ENCODE measurements at places on chromosomes 11 and 22.
A peak's percentile ranks its signal among the peaks of the same experiment; 100 is the strongest.

DNA sequence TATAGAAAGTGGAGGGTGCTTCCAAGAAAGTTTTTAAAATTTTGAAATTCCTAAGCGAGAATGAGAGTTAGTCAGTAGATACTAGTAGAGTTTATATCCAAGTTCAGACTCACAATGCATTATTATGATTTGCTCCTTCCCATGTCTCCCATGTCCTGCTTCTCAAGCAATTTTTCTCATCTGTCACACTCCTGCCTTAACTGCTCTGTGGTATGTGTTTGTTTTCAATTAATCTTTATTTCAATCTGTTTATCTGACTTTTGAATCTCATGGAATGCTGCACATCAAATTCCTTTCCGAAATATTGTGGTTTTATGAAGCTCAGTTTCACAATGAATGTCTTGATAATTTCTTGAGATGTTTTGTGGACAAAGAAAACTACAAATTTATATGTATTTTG lies 18.1 kb downstream of the THY1 start:
- no peak for DNase-seq

GRCh38 chr11:47998733-47999359 lies 18.5 kb downstream of the PTPRJ start:
- no peak for DNase-seq

GRCh38 chr22:28674121-28674563 lies 5.5 kb downstream of the TTC28 start:
- no peak for DNase-seq

GRCh38 chr11:117668321-117668751 lies 128.7 kb downstream of the DSCAML1 start:
- DNase-seq, result no peak

DNA sequence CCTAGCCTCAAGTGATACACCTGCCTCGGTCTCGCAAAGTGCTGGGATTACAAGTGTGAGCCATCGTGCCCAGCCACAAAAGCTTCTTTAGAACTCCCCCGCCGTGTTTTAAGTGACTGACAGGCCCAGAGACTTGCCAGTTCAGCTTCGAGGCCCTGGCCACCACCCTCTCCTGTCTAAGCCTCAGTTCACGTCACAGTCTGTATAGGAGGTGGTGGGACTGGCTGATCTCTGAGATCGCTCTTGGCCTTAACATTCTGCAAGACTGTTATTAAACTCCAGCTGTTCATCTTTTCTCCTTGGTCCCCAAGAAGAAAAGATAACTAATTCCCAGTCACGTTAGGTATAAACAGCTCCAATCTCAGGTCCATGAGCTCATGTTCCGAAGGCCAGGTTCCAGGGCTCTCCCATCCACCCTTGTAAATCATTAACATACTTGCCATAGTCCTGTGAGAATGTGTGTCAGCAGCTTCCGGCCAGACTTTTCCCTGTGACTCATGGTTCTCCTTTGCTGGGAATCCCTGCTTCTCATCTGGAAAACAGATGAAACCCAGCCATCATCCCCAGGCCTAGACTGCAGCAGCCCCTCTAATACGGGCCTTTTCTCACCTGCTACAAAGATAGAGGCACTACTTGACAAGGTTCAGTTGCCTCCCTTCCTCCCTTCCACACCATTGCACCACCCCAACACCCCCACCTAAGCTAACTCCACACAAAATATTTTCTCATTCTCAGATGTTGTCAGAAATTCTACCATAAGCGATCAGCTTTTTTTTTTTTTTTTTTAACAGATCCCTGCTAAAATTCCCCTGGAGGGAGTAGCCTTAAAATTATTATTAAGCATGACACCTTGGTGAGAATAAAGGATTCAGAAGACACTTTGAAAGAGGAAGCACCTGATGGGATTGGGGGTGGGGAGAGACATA lies 5.6 kb upstream of the KIAA0930 start:
- no peak for DNase-seq

- DNase-seq, result no peak
Observed at GRCh38 chr11:82738091-82738490, 4.4 kb upstream of the FAM181B start.

DNA sequence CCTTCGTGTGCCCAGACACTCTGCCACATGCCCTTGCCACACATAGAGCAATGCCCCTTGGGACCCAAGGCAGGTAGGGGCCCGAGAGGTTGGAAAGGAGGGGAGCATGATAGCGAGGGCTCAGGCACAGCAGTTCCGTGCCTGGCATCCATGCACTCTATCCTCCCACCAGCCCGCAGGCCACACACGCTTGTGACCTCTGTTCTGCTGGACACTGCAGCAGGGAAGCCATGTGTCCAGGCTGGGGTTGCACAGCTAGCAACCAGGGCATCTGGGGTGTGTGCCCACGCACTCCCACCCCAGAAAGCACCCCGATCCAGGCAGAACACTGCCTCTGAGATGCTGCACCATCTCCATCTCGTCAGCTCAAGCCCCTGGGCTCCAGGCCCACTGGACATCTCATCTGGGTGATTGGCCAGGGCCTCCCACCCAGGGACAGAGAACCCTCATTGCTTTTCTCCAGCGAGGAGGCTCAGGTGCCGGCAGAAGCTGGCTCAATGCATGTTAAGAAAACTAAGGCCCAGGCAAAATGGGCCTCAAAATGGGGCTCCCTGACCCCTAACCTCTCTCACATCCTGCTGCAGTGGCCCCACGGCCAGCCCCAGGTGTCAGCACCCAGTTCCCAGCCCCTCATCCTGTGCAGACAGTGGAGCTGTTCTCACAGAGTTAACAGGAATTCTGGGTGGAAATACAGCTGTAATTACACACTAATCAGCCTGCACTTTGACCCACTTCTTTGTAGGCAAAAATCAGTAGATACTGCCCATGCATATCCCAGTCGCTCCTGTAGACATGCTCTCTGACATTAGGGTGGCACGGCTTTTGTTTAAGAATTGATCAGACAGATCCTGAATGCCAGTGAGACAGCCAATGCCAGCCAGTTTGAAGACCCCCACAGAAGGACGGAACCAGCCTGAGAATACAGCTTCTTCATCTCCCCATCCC lies 173.9 kb upstream of the B3GAT1 start:
- no peak for DNase-seq

DNA sequence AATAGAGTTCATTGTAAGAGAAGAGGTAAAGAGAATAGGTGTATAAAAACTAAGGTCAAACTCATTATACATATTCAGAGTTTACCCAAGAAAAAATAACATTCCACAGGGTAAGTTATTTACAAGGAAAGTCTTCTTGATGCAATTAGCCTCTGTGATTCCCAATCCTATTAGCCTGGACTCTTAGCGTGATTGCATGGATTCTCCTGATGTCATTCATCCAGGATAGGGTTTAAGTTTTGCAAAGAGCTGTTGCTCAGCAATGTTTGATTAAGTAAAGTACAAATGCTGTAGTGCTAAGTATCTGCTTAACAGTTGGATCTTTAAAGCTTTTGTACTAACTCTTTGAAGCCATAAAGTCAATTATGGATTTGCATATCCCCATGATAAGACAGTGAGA lies 767.8 kb upstream of the LUZP2 start:
- no peak for DNase-seq

- no peak for DNase-seq
Observed at GRCh38 chr11:47299078-47299477, 29.1 kb downstream of the MADD start.

DNA sequence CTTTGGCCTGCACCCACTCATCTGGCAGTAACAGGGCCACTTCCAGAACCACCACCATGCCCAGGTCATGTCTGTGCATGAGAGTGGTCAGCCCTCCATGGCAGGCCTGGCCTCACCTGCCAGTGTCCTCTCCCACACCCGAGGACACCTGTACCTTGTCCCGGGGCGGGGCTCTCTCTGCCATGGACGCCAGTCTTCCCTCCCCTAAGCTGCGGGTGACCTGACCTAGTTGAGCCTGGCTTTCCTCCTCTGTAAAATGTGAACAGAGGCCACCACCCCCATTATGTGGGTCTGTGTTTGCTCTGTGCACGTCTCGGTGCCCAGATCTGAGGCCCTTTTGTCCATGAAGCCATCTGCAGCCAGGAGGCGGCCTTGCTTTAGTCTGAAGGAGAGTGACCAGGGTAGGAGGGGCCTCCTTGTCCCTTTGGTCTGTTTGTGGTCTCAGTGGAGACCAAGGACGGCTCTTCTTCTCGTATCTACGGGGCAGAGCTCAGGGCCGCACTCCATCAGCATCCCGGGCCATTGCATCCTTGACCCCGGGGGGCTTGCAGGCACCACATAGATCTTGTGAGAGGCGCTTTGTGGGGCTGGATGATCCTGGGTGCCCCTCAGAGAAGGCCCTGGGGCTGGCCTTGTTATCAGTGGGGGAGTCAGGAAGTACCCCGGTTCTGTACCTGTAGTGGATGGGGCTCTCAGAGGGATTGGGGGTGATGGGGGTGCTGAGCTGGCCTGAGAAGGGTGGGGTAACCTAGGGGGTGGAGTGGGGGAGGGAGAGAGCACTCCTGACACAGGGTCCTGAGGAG lies 121.6 kb downstream of the KCNQ1 start:
- peak; percentile 9 for DNase-seq

DNA sequence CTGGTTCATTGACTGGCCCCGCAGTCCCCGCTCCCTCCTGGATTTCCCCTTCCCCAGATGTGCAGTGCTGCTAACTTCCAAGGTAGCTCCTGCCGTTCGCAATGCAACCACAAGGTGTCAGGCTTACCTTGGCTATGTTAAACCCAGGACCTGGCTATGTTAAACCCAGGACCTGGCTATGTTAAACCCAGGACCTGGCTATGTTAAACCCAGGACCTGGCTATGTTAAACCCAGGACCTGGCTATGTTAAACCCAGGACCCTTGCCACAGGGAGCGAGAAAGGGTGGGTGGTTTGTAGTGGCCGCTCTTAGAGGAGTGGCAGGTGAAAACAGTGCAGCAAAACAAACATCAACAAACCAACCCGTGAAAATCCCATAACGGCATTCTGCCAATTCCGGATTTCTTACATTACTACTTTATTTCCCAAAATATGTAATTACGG lies 2.9 kb upstream of the ADAMTS8 start:
- DNase-seq, result peak; percentile 73

- no peak for DNase-seq
Observed at GRCh38 chr11:47438721-47439120, 10.2 kb downstream of the RAPSN start.

GRCh38 chr11:123057661-123058305 lies 4.2 kb downstream of the HSPA8 start:
- no peak for DNase-seq

DNA sequence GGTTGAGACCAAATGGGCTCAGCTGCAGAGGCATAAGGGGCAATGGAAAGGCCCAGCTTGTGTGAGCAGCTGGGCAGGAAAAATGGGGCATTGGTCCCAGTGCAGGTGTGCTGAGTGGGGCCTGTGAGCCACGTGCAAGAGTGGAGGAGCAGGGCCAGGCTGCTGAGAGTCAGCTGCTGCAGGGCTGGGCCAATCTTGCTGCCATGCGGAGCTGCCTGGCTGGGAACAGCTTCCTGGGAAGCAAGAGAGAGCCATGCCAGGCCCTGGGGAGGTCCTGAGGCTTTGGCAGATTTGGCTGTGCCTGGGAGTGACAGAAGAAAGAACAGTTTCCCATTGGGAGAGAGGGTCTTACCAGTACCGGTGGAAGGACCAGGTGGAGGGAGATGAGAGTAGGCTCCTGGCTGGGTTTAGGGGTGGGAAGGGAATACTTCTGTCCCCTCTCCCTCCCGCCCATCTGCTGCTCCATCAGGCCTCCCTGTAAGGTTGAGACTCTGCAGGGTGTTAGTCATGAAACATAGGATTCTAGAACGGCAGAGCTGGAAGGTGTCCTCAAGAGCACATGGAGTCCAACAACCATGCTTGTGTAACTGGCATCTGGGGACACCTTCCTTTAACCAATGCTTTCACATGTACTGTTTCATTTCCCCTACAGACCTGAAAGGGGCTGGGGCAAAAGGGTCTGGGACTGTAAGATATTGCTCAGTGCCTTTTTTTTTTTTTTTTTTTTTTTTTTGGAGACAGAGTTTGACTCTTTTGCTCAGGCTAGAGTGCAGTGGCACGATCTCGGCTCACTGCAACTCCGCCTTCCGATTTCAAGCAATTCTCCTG lies 10.4 kb downstream of the SEPTIN3 start:
- DNase-seq, result no peak

DNA sequence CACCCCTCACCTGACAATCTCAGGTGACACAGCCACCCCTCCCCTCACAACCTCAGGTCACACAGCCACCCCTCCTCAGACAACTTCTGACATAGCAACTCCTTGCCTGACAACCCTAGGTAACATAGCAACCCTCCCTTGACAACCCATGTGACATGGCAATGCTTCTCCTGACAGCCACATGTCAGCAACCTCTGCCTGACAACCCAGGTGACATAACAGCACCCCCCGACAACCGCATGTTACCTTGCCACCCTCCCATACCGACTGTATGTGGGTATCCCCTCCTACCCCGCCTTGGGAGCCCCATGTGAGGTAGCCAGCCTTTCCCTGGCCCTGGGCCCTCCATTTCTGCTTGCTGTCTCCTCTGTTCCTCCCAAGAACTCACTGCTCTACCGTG lies 77.7 kb upstream of the B3GAT1 start:
- DNase-seq, result no peak

- no peak for DNase-seq
Observed at GRCh38 chr22:31241200-31241599, 29.1 kb downstream of the LIMK2 start.

DNA sequence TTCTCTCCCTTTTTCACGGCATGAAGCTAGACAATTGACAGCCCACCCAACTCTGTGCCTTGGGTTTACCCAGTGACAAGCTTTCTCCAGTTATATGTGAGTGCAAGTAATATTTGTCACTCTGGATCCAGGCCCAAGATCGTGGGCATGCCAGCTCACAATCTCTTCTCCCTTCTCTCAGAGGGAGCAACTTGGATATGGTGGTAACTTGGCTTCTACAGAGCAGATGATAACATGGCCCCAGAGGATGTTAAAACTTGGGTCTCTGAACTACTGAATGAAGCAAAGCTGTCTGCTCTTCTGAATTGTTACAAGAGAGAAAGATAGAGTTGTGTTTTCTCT lies 20.8 kb downstream of the C11orf96 start:
- no peak for DNase-seq

- DNase-seq, result no peak
Observed at GRCh38 chr22:37080438-37080837, 28.9 kb downstream of the KCTD17 start.

- no peak for DNase-seq
Observed at GRCh38 chr11:8593455-8593854, 573 bp downstream of the STK33 start.

DNA sequence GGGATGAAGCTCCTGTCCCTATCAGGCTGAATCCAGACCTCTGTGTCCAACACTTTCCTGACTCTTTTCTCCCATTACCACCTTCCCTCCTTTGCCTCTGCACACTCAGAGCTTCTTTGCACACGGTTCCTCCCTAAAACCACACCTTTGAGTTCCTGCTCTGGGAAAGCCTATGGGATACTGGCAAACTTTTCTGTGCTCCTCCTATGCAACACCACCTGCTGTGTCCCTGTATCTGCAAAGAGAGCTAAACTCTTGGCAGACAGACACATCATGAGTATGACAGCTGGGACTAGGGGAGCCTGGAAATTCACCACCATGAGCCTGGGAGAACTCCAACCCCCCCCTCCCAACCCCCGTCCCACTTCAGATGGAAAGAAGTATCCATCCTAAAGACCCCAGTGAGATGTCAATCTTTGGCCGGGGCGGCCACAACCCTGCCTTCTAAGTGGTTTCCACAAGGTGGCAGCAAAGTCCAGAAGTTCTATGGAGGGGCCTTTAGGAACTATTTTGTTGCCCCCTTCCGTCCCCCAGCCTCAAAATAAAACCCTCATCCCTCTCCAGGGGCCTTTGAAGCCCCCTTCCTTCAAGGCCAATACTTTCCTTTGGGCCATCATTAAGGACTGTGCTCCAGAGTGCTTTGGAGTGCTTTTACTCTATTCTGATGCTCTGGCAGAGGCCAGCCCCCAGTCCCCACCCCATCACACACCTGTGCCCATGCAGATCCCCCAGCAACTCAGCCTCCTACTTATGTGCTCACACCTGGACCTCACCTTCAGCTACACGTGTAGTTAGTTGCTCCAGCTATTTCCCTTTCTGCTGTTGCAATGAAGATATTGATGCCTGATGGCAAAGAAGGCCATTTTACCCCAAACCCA lies 19.4 kb downstream of the HTR3A start:
- DNase-seq, result peak; percentile 43

All from erythroblast (primary cell).